Activated naive CD8-positive, alpha-beta T cell treated with anti-CD3 and anti-CD28 coated beads for 36 hours (primary cell): ENCODE measurements at places on chromosomes 3 and 15.
A peak's percentile ranks its signal among the peaks of the same experiment; 100 is the strongest.

- peaks cover 19% of the 10 kb centered on the region for H3K4me1 ChIP-seq
- H3K4me3 ChIP-seq: no peak overlapping the region
- no peak overlapping the region for H3K27ac ChIP-seq
- H3K27me3 ChIP-seq: peaks cover 61% of the 10 kb centered on the region
These were observed 16.1 kb downstream of the CD276 start for GRCh38 chr15:73700041-73700842.

DNA sequence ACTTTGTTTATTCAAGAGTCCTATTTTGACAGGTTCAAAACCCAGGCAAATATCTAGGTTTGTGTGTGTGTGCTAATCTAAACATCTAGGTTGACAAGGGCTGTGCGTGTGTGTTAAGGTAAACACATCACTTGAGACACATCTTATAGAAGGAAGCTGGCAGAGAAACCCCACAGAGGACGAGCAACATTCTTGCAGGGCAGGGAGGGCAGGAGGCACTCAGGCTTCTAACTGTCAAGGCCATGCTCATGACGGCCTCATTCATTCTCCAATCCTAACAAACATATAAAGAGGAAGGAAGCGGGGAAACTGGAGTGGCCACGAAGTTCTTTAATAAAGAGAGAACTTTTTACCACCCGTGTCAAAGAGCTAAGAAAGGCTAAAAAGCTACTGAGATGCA lies 43.4 kb downstream of the SLCO2A1 start:
- DNase-seq: no peak
- H3K4me1 ChIP-seq: no peaks in the 10 kb centered on the region
- H3K36me3 ChIP-seq: no peaks in the 10 kb centered on the region
- no peak overlapping the region for H3K27ac ChIP-seq
- no peak overlapping the region for H3K4me3 ChIP-seq

DNA sequence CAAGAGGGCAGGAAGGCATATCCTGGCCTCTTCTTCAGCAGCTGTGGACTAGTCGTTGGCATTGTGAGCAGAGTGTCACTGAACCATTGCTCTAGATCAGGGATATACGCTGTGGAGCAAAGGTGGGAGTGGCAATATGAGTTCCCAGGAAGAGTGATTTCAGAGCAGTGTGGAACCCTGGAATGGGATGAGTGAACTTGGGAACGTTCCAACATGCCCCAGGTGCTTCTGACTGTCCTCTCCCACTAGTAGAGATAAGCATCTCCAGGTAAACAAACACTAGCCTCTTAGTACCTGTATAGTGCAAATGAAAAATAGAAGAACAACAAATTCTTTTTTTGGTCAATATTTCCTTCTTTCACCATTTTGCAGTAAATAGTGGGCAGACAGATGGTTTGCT lies 123.6 kb upstream of the VEPH1 start:
- no peak for DNase-seq
- no peak overlapping the region for H3K4me3 ChIP-seq
- H3K36me3 ChIP-seq: no peaks in the 10 kb centered on the region
- H3K27ac ChIP-seq: no peak overlapping the region
- no peaks in the 10 kb centered on the region for H3K4me1 ChIP-seq

DNA sequence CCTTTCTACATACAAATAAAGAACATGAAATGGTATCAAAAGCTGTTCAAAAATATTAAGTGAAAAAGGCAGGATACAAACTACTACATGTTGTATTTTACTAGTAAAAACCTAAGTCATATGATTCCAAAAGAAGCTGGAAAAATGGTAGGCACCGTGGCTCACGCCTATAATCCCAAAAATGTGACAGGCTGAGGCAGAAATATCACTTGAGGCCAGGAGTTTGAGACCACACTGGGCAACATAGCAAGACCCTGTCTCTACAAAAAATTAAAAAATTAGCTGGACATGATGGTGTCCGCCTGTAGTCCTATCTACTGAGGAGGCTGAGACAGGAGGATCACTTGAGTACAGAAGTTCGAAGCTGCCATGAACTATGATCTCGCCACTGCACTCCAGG lies 1.7 kb downstream of the EMC7 start:
- DNase-seq: no peak
- H3K27ac ChIP-seq: no peak overlapping the region
- H3K4me3 ChIP-seq: peak overlapping the region; percentile 100

GRCh38 chr3:185207931-185208746 lies 45.7 kb downstream of the EHHADH start:
- no peaks in the 10 kb centered on the region for H3K36me3 ChIP-seq
- H3K27me3 ChIP-seq: no peaks in the 10 kb centered on the region
- H3K27ac ChIP-seq: no peak overlapping the region
- no peak for DNase-seq

- DNase-seq: no peak
- H3K4me3 ChIP-seq: no peak overlapping the region
- H3K4me1 ChIP-seq: peaks cover 4% of the 10 kb centered on the region
- H3K27ac ChIP-seq: no peak overlapping the region
These were observed 12.1 kb downstream of the GK5 start for GRCh38 chr3:142213298-142213697.

GRCh38 chr3:115518100-115518852 lies 105.0 kb upstream of the GAP43 start:
- no peak overlapping the region for H3K4me3 ChIP-seq
- H3K27ac ChIP-seq: no peak overlapping the region
- H3K36me3 ChIP-seq: no peaks in the 10 kb centered on the region
- peaks cover 10% of the 10 kb centered on the region for H3K4me1 ChIP-seq
- DNase-seq: no peak

- no peaks in the 10 kb centered on the region for H3K4me1 ChIP-seq
- H3K27me3 ChIP-seq: peaks cover 40% of the 10 kb centered on the region
- H3K36me3 ChIP-seq: peaks cover 1% of the 10 kb centered on the region
- H3K4me3 ChIP-seq: peak within 1 kb of the TSS; percentile 58
These were observed at the start of gene SPESP1 for GRCh38 chr15:68930268-68931022. Gene SPESP1, plus strand, starts transcription at chr15:68930525. Its CDS starts 129 bp downstream, at chr15:68930654.

GRCh38 chr15:64502151-64502550 lies 41.8 kb downstream of the ZNF609 start:
- H3K36me3 ChIP-seq: peaks cover 43% of the 10 kb centered on the region
- H3K4me1 ChIP-seq: peaks cover 73% of the 10 kb centered on the region
- H3K4me3 ChIP-seq: no peak overlapping the region
- no peaks in the 10 kb centered on the region for H3K27me3 ChIP-seq

DNA sequence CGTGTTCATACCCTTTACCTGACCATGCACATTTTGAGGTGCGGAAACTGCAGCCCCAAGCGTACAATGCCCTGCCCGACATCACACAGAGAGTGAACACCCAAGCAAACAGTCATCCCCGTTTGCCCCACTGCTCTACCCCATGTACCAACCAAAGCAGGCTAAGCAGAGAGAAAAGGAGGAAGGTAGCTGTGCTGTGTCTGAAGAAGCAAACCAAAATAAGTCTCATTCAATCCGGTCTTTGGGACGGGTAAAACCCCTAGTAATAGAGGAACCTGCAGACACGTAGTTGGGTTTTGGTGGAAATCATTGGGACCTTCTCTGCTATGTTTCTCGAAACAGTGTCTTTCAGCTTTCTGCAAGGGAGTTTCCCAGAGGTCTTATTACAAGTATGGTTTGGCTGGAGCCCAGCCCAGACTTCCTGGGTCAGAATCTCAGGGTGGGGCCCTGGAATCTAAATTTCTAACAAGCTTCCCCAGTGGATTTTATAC lies 164.6 kb upstream of the HES1 start:
- DNase-seq: no peak
- H3K4me3 ChIP-seq: peak overlapping the region; percentile 48
- H3K36me3 ChIP-seq: no peaks in the 10 kb centered on the region
- H3K27me3 ChIP-seq: peaks cover 65% of the 10 kb centered on the region

DNA sequence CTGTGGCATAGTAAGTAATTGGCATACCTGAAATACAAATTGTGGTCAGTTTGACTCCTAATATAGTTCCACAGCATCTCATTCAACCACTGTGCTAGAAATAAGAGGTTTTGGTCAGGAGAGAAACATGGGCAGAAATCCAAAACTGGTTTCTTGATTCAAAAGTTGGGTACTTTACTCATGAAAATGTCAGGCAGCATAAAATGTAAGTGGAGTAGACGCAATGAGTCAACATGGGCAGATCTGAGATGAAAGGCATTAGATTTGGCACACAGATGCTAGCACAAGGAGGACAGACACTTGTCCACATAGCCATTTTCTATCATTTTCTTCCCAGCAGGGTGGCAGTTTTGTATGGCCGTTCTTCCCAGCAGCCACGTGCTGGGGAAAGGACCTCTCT lies 255.8 kb upstream of the CDIN1 start:
- H3K4me3 ChIP-seq: no peak overlapping the region
- no peak overlapping the region for H3K27ac ChIP-seq
- H3K27me3 ChIP-seq: no peaks in the 10 kb centered on the region

DNA sequence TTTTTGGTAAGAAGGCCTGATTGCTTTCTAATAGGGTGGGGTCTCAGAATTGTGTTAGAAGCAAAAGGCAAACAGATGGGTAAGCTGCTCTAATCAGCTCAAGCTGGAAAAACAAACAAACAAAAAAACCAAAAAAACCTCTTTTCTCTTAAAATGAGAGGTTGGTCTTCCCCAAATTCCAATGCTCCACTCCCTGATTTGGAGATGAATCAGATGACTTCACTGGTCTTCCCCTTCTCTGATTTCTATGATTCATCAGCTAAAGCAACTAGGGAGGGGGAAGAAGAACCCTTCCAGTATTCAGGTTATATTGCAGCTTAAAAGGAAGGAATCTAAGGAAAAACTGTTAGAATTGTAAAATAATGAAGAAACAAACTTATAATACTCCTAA lies 9.6 kb upstream of the ANXA2 start:
- no peak overlapping the region for H3K27ac ChIP-seq
- H3K4me3 ChIP-seq: no peak overlapping the region
- H3K36me3 ChIP-seq: no peaks in the 10 kb centered on the region
- DNase-seq: no peak
- peaks cover 6% of the 10 kb centered on the region for H3K4me1 ChIP-seq

DNA sequence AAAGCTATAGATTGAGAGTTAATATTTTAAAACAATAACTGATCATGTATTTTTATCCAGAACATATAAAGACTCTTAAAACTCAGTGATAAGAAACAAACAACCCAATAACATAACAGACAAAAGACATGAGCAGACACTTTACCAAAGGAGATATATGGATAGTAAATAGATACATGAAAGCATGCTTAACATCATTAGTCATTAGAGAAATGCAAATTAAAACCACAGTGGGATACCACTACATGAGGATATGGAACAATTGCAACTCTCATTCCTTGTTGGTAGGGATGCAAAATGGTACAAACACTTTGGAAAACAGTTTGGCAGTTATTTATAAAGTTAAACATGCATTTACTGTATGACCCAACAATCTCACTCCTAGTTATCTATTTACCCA lies 95.0 kb downstream of the IQCH start:
- H3K27ac ChIP-seq: no peak overlapping the region
- H3K27me3 ChIP-seq: no peaks in the 10 kb centered on the region
- no peak for DNase-seq
- peaks cover 13% of the 10 kb centered on the region for H3K36me3 ChIP-seq
- no peaks in the 10 kb centered on the region for H3K4me1 ChIP-seq

- DNase-seq: no peak
- H3K36me3 ChIP-seq: no peaks in the 10 kb centered on the region
- H3K4me1 ChIP-seq: no peaks in the 10 kb centered on the region
- H3K27me3 ChIP-seq: no peaks in the 10 kb centered on the region
These were observed 49.4 kb upstream of the SPTSSB start for GRCh38 chr3:161420746-161421145.
